Left cardiac atrium (tissue), 4 donors: ENCODE measurements at places on chromosomes 3 and 15. TPM values are rescaled to one million over a fixed set of nuclear protein-coding genes. Genes with fewer than 3 reads are reported as not detected.

DNA sequence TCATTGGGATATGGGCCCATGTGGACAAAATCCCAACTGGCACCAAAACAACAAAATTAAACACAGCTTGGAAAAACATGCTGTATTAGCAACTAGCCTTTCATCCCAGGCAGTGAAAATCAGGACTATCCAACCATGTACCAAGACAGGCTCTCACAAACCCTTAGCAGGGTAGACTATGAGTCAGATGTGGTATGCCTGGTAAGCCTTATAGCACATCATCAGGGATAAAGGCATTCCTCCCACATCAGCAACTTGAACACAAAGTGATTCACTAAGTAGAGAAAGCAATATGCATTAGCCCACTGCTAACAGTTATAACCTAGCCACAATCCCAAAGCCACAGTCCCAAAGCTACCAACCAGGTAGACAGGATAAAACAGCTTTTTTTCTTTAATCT, 8.0 kb downstream of the CEP152 start:
- DNase-seq = no peak

DNA sequence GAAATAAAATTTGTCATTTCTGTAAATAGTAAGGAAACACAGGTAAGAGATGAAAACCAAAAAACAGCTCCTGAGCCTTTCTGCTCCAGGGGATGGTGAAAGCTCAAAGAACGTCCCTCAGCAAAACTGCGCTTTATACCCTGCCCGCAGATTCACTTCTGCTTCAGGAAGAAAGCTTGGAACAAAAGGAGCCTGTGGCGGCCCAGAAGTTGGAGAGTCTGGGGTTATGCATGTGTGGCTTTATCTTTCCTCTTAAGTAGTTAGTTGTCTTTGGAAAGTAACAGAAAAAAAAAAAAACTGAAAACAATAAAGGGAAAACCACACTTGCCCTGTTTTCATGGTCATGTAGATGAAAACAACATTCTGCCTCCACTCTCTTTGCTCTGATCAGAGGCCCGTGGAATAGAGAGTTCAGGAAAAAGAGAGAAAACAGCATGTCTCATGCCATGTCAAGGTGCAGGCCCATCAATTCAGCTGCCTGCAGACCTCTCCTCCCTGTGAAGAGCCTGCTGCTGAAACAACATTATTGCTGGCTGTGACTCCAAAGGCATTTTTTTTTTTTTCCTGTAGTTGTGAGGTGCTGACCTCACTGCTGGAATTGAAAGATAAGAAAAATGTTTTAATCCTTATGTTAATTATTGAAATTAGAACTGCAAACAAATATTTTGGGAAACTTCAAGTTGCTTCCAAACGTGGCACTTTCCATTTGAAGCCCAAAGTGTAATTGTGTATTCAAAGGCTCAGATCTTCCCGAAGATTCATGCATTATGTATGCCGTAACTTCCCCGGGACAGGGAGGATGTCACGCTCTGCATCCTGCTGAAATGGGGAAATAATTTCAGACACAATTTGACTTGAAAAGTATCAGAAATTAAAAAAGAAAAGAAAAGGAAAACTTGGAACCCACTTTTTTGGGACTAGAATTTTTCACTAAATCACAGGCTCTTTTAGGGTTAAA, 108.4 kb upstream of the ZNF385D start:
- DNase-seq = peak; percentile 21

Gene NUP210
- total RNA-seq = 2.8 TPM

Gene GPR27
- 2.3 TPM for total RNA-seq

DNA sequence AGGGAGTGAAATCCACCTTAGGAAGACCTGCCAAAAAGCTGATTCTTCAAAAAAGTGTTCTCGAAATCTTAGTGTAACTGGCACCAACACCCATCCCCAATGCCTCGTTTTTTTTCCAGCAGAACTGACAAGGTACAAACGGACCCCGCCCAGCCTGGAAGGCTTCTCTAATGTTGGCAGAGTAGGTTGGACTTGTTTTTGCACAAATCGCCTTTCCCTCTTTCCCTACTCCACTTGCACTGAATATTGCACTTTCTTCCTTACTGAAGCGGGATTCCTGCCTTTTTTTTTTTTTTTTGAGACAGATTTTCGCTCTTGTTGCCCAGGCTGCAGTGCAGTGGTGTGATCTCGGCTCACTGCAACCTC, 544 bp upstream of the TIMMDC1 start:
- peak; percentile 42 for DNase-seq

DNA sequence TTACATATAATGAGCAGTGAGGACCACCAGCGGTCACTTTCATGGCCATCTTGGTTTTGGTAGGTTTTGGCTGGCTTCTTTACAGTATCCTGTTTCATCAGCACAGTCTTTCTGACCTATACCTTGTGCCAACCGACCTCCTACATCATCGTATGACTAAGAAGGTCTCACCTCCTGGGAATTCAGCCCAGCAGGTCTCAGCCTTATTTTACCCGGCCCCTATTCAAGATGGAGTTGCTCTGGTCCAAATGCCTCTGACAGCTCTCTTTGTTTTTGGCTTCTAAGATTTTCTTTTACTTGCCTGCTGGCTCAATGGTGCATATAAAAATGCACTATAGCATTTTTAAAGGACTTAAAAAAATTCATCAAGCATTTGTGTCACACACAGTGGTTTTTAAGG, 3.2 kb upstream of the MME start:
- no peak for DNase-seq

Gene CASR
- not detected for total RNA-seq

- no peak for DNase-seq
These were observed 241.1 kb upstream of the TOPAZ1 start for GRCh38 chr3:44000586-44000985.

Gene CCR3
- total RNA-seq = not detected
